ENCODE measurements at places on chromosomes 12 and 14. TPM values are rescaled to one million over a fixed set of nuclear protein-coding genes. Genes with fewer than 3 reads are reported as not detected.

The CIT gene
- 4.4 TPM for total RNA-seq

DNA sequence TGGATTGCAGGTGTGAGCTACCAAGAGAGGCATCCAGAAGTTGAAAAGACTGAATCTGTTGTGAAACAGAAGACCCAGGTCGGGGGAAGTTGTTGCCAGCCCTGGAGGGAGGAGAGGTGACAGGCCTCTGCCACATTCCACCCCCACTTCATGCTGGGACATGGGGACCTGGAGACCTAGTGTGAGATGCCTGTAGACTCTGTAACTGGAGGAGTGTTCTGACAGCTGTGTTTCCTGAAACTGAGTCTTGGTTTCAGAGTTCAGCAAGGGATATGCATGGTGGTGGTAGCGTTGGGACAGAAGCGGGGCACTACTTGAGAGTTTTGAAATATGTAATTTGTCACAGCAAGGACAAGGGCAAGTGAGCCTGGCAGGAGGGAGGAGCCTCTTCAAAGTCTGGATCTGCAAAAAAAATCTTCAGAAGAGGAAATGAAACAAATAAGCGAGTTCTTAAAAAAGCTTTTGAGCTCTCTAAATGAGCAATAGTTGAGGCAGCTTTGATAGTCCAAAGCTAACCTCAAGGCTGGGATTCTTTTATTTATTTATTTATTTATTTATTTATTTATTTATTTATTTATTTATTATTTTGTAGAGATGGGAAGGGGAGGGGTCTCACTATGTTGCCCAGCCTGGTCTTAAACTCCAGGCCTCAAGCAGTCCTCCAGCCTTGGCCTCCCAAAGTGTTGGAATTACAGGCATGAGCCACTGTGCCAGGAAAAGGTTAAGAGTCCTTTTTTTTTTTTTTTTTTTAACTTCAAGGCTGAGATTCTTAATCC, 58.9 kb upstream of the EEA1 start:
- DNase-seq: no peak

DNA sequence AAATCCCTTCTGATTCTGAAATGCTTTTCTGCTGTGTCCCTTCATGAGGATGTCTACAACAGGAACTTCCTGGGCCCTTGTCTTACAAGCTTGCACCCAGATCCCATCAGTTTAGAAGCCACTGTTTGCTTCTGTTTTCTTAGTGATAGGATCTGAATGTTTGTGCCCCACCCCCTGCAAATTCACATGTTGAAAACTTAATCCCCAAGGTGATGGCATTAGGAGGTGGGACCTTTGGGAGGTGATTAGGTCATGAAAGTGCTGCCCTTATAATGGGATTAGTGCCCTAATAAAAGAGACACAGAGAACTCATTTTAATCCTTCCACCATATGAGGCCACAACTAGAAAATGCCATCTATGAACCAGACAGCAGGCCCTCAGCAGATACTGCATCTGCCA, 36.0 kb upstream of the GNPNAT1 start:
- no peak for DNase-seq

GRCh38 chr14:97977651-97978261, 1180.6 kb downstream of the VRK1 start:
- DNase-seq: no peak

- DNase-seq: peak; percentile 71
Observed at GRCh38 chr14:29927376-29928116, at the start of gene PRKD1. TSS of gene PRKD1 (minus strand) at chr14:29927847.

DNA sequence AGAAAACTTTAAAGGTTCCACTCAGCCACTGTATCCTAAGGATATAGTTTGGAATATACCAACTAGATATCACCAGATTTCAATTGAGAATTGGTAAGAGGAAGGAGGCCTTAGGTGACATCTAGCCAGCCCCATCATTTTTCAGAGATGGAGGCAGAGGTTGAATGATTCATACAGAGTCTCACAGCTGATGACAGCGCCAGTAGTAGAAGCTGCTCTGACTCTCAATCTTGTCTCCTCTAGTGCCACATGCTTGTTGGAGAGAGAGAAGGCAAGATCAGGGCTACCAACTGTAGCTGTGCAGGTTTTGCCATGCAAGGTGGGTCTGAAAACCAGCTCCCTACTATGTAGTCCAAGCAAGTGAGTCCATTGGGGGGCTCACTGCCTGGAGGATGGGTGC, 6.1 kb downstream of the FRMD6 start:
- DNase-seq: no peak

All from dermis blood vessel endothelial cell (primary cell).